ENCODE measurements at places on chromosomes 4 and X.

- no peak for DNase-seq
Measured at GRCh38 chr4:26368685-26369084, 47.9 kb downstream of the RBPJ start.

DNA sequence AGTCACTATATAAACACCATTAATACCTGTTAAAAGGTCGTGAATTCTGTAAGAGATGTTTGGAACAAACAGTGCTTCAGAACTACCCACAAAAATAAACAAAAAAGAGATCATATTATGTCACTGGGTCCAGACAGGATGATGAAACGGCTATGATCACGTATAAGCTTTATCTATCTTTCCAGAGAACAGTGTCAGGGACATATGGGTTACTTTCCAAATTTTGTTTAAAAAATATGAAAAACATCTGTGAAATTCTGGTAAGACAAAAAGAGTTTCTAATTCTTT lies 90.0 kb downstream of the SORBS2 start:
- DNase-seq = no peak

DNA sequence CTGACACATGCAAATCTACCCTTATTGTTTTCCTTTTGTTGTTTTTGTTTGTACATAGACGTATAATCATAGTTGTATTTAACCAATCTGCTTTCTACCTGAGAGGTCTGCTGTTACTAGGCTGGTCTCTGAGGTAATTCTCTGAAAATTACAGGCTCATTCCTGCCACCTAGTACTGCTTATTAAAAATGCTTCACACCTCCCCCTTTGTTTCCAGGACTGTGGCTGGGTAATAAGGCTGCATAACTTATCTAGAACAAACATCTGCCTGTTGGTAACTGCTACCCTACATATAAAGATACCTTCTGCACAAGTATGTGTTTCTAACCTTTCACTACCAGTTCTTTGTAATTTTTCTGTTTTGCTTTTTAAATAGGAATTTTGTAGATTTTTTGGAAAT lies 34.2 kb downstream of the COX7B2 start:
- peak; percentile 57 for DNase-seq

DNA sequence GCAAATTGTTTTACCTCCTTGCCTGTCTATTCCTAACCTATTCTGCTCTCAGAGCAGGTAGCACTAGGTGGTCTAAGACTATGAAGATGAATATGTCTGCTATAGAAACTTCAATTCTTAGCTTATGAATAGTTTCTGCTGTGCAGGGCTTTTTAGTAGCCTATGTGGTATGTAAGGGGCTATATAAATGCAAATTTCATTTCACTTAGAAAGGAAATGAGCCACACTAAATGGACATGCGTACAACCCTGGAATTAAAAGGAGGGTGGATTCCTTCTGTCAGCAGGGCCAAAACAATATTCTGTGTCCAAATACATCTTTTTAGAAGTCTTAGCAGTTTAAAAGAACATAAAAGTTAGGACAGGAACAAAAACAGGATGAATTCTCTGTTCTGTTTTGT lies 163.9 kb upstream of the GEMIN8 start:
- DNase-seq = no peak

DNA sequence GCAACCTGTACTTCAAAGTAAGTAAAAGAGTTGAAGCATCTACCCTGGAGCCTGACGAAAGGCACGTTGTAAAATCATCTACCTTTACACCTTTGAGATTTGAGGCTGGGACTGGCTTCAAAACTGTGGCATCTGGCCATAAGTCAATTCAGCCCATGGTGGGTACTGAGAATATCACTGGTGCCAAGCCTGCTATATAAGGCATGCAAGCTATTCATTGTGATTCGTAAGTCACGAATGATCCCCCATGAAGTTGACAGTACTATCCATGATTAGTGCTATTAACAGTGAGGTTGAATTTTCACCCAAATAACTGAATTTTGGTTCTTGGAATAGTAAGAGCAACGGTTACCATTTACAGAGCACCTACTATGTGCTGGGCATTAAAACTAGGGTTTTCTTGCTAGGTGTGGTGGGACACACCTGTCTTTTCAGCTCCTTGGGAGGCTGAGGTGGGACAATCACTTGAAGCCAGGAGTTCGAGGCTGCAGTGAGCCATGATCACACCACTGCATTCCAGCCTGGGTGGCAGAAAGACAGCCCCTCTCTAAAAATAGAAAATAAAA lies 39.8 kb downstream of the IRF2 start:
- no peak for DNase-seq

- DNase-seq = no peak
Measured at GRCh38 chrX:55142206-55142918, 53.5 kb downstream of the PAGE2 start.

GRCh38 chr4:176186067-176186466 lies 9.3 kb downstream of the SPATA4 start:
- DNase-seq = no peak

DNA sequence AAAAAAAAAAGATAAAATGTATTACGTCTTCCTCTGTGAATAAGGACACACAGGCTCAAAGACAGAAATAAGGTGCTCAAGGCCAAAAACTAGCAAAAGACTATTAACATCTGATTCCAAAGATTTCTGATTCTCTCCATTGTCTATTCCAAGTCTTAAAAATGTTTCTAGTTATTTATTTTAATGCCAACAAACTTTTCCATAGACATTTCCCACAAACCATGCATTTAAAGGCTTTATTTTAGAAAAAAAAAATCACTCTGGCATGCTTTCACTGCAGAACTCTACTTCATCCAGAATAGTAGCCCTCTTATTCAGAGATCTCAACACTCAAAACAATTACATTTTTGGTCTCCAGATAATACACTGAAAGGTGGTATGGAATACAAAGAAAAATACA lies 545.0 kb upstream of the TENM3 start:
- no peak for DNase-seq

DNA sequence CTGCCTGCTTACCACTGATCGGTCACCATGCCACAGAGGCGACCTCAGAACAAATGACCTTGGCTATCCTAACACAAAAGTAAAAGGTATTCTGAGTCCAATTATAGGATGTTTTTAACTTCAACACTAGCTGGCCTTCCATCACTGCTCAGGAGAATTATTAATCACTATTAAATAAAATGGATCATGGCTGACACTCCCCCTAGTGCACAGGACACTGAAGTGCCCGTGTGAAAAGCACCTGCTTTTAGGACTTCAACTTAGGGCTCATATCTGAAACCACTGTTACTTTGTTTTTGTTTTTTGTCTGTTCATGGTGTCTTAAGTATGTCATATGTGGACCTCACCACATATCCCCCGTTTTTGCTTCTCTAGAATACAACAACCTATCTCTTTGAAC lies 33.9 kb downstream of the STX18 start:
- no peak for DNase-seq

DNA sequence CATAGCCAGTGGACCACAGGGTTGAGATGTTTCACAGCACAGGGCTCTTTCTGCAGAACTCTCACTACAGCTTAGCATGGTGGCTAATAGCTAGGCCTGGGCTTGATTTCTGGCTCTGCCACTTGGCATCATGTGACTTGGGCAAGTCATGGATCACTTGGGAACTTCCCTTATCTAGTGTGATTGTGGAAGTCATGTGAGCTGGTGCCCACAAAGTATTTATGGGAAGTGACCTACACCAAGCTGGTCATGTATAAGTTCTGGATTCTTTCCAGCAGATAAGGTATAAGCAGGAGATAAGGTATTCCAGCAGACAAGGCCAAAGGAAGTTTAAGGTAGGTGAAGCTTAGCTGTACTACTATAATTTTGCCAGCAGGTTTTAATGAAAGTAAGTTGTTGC lies 61.0 kb downstream of the REELD1 start:
- peak; percentile 57 for DNase-seq

- no peak for DNase-seq
Measured at GRCh38 chrX:143988356-143988755, 104.5 kb downstream of the UBE2NL start.

DNA sequence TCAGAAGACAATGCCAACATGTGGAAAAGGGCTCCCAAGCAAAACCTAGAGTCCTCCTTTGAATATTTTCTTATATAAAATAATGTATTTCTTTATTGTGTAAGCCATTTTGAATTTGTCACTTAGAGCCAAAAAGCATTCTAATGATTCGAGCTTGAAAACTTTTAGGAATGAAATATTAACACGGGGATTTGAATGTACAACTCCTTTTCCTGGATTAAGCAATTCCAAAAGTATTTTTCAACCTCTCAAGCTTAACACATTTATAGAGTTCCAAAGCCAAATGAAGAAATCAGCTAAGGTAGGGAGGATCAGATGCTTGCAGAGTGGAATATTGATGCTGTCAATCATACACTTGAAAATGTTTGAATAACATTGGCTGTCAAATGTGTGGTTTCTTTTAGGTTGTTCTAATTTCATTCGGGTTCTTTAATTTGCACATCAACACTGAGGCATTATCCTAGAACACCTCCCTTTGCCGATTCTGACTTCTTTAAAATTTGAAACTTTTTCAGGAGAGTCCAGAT lies 67.2 kb upstream of the ETNPPL start:
- no peak for DNase-seq

- DNase-seq = no peak
Measured at GRCh38 chr4:88819818-88820697, 122.4 kb upstream of the NAP1L5 start.

DNA sequence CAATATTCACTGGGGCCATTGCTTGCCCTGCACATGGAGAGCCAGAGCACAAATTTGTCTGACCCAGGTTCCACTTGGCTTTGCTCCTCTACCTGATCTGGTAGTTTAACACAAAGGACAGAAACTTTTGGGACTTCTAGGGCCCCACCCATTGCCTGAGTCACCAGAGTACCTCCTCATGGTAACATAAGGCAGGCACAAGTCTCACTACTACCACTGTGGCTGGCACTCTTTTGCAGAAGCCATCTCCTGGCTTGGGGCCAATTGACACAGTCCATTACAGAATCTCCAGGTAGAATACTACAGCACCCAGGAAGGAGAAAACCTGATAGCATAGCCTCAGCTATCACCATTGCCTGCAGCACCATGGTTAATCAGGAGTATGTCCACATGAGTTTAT lies 52.6 kb upstream of the NAP1L2 start:
- DNase-seq = no peak

DNA sequence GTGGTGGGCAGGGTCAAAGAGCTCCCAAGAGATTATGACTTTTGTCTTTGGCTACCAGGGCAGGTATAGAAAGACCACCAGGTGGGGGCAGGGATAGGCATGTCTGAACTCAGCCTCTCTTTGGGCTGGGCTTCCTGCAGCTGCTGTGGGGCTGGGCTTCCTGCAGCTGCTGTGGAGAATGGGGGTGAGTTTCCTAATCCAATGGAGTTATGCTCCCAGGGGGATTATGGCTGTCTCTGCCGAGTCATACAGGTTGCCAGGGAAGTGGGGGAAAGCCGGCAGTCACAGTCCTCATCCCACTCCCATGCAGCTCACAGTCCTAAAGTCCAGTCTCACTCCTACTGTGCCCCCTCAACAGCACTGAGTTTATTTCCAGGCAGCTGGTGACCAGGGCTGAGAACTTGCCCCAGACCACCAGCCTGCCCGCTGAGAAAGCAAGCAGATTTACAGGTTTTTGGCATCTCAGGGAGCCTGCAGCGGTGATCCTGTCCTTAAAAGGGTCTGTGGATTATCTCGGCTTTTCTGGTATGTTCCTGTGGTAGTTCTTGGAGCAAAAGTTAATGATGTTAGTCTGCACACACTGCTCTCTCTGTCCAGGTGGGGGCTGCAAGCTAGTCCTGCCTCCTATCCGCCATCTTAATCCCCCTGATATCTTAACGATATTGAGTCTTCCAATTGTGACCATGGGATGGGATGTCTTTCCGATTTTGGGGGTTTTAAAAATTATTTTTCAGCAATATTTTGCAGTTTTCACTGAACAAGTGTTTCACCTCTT lies 133.4 kb downstream of the RTL9 start:
- DNase-seq = no peak
